ENCODE measurements at places on chromosomes 13 and 19.
A peak's percentile ranks its signal among the peaks of the same experiment; 100 is the strongest.

GRCh38 chr13:110457361-110457760 is 104.2 kb downstream of the RAB20 start:
- no peak for DNase-seq

DNA sequence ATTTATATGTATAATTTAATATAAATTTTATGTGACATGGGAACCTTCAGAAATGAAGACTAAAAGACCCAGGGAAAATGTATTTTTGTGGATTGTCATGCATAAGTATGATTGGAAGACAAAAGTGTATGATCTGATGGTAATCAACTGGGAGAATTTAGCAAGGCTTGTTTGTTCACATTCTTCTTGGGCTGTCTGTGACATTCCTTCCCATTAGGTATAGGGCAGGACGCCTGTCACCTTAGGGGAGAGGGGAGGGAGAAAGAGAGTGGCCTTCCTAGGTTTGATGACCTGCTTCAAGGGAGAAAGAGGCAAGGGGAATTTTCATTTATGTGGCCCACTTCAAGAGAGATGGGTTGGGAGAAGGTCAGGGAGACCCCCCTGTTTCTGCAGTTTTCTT is 22.4 kb downstream of the PIBF1 start:
- no peak for DNase-seq

DNA sequence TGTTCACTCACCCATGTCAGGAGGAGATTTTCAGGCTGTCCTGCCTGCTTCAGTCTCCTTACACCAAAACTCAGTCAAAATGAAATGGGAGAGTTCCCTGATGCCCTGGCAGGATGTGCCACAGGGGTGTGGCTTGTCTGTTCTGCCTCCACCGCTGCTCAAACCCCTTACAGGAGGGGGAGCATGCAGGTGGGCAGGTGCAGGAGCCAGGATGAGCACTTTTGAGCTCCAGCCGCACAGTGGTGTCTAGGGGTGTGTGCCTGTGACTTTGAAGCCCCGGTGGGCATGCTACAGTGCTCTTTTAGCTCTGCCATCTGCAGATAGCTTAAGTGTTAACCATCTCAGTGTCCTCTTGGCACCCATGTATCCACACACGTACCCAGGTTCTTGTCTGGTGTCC is 71.9 kb upstream of the IPO5 start:
- DNase-seq = no peak

DNA sequence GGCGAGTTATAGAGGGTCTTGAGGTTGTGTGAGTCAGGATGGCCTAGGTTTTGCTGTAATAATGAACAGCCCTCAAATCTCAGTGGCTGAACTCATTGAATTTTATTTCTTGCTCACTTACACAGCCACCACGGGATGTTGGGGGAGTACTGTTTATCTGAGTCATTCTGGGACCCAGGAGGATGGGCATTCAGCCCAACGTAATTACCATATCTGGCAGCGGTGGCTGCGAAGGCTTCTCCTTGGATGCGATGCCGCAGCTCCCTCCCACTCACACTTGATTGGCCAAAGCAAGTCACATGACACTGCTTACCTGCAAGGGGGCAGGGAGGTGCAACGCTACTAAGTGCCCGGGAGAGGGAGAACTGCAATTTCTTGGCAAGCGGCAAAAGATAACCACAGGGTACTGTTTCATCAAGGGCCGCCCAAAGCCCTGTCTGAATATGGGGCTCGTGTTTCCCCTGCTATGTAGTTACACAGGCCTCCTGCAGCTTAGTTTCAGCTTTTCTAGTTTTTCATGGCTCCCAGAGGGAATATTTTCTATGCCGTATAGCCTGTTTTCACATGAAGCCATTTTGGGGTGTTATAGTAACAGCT is 19.9 kb downstream of the ZSWIM9 start:
- DNase-seq = peak; percentile 23
